Heart left ventricle (tissue), 16 donors: ENCODE measurements at places on chromosomes 2 and 18. TPM values are rescaled to one million over a fixed set of nuclear protein-coding genes. Genes with fewer than 3 reads are reported as not detected.
A peak's percentile ranks its signal among the peaks of the same experiment; 100 is the strongest.

- peak; percentile 41 for DNase-seq
These were observed 118.2 kb upstream of the SEC11C start for GRCh38 chr18:59021500-59021899.

DNA sequence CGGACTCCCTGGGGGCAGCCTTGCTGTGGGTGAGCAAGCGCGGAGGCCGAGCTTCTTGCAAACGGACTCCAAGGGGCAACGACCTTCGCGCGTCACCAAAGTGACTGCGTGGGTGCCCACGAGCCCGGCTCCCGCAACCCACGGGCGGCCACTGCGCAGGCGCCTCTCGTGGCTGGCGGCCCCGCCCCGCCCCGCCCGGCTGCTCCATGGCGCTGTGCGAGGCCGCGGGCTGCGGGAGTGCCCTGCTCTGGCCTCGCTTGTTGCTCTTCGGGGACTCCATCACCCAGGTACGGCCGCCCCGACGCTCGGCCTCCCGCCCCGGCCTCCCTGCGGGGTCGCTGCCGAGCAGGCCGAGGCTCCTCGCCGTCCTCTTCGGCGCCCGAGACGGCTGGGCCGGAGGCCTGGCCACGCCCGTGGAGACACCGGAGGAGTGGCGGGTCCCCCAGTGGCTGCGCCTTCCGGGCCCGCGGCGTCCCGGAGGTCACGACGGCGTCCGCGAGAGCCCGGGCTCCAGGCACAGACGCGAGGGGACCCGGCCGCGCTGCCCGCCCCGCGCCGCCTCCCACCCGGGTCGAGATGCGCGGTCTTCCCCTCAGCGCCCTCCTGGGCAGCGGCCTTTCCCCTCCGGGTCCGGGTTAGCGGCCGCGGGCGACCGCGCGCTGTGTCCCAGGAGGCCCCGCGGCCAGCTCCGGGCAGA is at the start of gene IAH1:
Gene IAH1 (plus strand): TSS at position 191 of the 697 bp plus-strand sequence. CDS start 16 bp downstream, at position 207.
- DNase-seq = peak; percentile 65

DNA sequence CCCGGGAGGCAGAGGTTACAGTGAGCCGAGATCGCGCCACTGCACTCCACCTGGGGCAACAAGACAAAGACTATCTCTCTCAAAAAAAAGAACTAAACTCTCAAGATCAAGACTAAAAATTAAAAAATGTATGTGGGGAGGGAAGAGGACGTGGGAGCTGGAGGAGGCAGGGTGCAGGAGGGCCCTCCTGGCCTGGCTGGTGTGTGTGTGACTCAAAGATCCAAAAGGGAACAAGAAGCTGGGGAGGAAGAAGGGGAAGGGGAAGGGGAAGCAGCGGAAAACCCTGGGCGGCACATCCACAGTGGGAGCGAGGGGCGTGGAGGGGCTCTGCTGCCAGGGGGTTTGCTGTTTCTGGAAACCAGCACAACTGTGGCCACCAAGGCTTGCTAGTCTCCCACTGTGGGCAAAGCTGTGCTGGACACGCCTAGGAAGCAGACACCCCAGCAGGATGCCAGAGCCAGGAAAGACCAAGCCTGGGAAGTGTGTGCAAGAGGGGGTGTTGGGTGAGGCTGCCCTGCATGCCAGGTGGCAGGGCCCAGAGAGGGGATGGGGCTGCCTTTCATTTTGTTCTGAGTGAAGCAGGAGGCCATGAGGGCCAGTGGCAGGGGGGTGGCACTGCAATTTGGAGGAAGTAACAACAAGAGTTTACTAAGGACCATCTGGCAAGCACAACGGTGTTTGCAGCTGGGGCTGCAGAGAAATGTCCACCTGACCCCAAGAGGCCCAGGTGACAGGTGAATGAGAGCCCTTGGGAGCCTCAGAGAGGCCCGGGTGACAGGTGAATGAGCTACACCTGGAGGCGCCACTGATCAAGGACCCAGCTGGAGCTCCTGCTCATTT is 44.5 kb downstream of the ANO7 start:
- DNase-seq = no peak

- DNase-seq = no peak
These were observed 146.9 kb upstream of the TPO start for GRCh38 chr2:1266351-1266750.

DNA sequence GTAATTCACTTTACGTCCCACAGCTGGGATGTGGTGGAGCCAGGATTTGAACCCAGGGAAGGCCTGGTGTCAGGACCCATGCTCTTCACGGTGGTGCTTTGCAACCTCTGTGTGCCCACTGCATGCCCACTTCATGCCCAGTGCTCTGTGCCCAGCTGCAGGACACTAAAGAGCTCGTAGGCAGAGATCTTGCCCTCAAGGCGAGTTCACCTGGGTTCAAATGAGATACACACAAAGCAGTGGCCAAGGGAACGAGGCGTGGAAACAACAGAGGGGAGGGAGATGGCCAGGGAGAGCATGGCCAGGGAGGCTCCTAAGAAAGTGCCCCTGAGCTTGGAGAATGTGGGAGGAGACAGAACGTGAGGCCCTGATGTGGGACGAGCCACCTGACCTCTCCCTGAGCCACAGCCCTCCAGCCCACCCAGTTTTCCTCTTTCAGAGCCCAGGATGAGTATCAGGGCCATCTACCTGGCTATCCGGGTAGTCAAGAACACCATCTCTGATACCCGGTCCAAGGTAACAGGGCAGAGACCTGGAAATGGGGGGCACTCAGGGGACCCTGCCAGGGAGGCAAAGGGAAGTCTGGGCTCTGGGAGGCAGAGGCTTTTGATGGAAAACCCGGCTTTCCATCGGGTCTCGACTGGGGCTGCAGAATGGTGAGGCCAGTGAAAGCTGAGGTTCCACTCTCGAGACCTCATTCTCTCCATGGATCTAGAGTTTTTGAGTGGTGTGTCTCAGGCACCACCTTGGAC is 20.4 kb downstream of the MROH2A start:
- DNase-seq = no peak

DNA sequence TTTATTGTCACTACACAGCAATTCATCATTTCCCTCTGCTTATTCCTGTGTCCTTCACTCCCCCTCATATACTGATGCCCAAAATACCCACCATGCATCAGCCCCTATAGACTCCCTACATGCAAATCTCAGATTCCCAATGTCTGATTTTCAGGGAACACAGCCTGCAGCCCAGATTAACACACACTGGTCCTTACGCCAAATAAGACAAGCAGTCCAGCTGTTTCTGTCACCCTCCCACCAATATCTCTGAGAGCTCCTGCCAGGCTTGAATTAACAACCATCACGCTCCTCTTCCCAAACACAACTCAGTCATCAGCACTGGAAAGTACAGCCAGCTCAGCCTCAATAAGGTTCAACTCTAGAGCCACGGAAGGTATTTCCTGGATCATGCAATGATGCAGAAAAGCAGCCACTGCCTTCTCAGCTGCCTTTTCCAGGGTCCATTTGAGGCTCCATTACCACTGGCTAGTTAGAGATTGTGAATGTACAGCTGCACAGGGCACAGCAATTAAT is 39.0 kb upstream of the SLC35F5 start:
- no peak for DNase-seq

DNA sequence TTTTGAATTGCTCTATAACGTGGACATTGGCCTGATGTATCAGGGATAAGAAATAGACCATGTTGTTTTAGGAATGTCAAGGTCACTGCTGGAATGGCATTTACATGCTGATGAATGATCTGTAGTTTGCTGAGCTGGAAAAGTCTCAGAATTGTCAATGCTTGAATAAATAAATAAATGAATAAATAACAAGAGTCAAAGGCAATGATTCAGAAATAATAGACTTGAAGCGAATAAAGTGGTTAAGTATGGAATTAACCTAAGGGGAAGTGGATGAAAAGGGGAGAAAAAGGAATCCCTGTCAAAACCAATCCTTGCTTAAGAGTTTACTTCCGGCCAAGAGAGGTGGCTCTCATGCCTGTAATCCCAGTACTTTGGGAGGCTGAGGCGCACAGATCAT is 1620.0 kb downstream of the SUCLG1 start:
- DNase-seq = no peak

DNA sequence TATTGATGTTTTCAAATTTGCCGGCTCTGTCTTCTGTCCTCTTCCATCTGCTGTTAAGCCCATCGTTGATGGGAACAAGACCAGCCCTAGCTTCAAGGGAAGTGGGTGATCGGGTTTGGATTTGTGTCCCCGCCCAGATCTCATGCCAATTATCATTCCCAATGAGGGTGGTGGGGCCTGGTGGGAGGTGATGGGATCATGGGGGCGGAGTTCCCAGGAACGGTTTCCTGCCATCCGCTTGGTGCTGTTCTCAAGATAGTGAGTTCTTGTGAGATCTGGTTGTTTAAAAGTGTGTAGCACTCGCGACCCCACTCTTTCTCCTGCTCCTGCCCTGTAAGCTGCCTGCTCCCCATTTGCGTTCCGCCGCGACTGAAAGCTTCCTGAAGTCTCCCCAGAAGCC is 9.5 kb downstream of the ASB18 start:
- no peak for DNase-seq

DNA sequence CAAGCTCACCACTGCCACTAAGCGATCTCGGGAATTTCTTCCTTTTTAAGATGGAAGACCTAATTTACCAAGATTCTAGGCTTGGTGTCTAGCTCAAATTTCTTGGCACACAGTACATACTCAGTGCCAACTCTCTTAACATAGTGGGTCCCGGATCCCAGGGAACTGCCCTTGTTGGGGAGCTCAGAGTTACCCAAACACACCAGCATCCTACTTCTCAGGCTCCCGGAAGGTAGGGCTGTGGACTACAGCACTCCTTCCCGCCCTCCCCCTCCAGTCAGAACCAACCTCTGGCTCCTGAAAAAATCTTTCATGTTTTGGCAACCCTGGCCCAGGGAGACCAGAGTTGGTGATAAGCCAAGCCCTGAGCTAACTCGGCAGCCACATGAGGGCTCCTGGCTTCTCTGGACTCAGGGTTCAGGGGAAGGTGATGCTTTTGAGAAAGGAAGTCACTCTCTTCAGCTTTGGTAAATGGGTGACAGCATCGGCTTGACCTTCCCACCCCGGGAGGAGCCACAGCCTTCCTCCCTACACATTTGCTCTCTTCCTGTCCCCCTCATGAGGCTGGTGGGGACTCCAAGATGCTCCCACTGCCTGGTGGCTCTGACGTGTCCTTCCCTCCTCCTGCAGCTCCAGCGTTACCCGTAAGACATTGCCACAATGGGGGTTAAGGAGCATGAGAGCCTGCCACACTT is 8.8 kb downstream of the ODC1 start:
- DNase-seq = no peak

GRCh38 chr2:12325806-12326205 is 390.9 kb upstream of the TRIB2 start:
- no peak for DNase-seq

GRCh38 chr2:69997015-69997830 is 35.8 kb upstream of the ASPRV1 start:
- no peak for DNase-seq

- no peak for DNase-seq
These were observed 179.6 kb upstream of the ALKAL2 start for GRCh38 chr2:467543-467891.

DNA sequence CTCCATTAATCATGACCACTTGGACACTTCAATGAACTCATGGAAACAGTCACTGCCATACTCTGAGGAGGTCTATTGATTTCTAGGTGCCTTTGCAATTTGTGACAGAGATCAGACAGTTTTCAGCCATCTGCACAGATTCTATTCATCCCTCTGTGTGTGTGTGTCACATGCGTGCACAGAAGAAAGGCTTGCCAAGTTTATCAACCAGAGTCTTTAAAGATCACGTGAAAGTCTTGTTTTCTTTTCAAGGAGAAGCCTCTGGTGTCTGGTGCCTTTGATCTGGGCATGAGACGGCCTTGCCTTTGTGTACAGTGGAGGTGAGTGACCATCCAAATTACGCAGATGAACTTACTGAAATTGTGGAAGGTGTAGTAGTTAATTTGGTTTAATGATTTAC is 164.2 kb downstream of the VAPA start:
- no peak for DNase-seq

GRCh38 chr18:28158083-28158581 is 18.8 kb downstream of the CDH2 start:
- DNase-seq = no peak

DNA sequence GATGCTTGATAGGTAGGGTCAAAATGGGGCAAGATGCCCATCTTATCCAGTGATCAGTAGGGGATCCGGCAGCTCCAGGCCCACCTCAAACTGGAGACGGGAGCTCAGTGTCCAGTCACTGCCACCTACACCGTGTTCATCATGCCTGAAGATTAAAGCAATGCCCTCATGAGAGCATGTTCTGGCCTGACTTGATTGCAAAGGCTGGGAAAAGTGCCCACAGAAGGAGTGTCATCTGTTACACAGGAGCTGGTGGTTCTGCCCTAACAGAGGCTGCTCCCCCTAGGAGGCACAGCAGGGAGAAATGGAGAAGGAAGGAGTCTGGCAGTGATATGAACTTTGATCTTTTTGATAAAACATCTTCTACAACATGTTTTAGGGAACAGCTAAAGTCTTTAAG is 92.3 kb downstream of the CCBE1 start:
- no peak for DNase-seq

DNA sequence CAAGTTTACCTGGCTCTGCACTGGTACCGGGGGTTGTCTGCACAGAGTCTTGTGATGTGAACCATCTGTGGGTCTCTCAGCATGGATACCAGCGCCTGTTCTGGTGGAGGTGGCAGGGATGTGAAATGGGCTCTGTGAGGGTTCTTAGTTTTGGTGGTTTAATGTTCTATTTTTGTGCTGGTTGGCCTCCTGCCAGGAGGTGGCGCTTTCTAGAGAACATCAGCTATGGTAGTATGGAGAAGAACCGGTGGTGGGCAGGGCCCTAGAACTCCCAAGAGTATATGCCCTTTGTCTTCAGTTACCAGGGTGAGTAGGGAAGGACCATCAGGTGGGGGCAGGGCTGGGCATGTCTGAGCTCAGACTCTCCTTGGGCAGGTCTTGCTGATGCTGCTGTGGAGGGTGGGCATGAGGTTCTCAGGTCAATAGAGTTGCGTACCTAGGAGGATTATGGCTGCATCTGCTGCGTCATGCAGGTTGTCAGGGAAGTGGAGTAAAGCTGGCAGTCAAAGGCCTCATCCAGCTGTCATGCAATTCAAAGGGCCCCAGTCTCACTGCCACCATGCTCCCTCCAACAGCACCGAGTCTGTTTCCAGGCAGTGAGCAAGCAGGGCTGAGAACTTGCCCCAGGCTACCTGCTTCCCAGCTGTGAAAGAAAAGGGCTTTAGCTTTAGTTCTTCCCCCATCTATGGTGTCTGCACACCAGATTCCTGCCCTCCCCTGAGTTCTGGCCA is 278.0 kb downstream of the METTL4 start:
- no peak for DNase-seq

GRCh38 chr2:190973726-190974628 is 40.0 kb downstream of the STAT1 start:
- no peak for DNase-seq

DNA sequence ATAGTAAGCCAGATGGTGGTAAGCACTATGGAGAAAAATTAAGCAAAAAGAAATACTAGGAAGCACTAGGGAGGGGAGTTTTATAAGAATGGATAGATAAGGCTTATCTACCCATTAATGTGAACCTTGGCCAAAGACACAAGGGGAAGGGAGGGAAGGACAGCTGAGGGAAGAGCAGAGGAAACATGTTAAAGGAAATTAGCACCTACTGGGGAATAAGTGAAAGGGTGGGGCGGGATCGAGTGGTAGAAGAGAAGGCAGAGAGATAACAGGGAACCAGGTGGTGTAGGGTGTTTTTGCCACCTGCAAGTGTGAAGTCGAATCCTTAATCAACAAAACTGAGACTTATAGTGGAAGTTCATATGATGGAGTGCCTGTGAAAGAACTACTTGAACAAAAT is 1.7 kb downstream of the UNC80 start:
- no peak for DNase-seq

Gene SNORC
- total RNA-seq = 0.55 TPM

Gene SLC11A1
- total RNA-seq = 7.9 TPM

Gene TEKT4
- total RNA-seq = 0.25 TPM

Gene SFTPB
- total RNA-seq = not detected

Gene LOXHD1
- total RNA-seq = 0.32 TPM
